ENCODE measurements at places on chromosomes 12 and 14. TPM values are rescaled to one million over a fixed set of nuclear protein-coding genes. Genes with fewer than 3 reads are reported as not detected.

The CAND1 gene
- total RNA-seq, result 53.5 TPM

GRCh38 chr12:52073531-52074381 lies 4.0 kb downstream of the ATG101 start:
- no peak for DNase-seq

GRCh38 chr12:82578725-82579124 lies 108.0 kb upstream of the TMTC2 start:
- no peak for DNase-seq

- no peak for DNase-seq
These were observed 65.3 kb upstream of the CDKN3 start for GRCh38 chr14:54331516-54331915.

DNA sequence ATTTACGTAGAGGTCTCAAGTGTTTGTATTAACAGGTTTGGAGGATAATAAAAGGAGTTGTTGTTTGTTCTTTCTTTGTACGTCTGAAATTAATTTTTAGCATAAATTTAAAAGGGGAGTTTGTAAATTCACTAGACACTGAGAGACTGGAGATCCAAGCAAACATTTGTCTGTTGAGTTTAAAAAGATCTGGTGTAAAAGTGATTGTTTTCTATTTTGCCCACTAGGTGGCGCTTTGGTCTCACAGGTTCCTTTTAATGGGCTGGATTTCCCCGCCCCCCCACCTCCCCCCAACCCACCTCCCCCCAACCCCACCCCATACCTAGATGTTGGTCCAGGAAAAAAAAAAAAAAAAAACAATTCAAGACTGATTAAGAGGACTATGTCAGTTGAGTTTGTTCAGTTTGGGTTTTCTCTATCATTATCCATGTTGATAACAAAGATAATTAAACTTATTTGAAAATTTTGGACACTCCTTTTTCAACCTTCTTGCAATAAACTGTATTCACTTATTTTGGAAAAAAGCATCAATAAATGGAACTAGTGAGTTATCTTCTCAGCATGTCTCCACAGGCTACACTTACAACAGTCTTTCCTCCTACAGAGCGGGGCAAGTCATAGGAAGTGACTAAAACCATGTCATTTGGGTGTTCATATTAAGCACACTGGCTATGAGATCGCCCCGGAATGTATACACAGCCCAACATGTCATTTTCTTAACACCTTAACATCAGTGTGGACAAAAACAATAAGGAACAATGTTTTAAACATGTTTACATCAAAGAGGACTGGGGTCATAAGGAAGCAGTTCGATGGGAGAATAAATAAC lies 841.1 kb downstream of the NRXN3 start:
- no peak for DNase-seq

The TSPAN11 gene
- total RNA-seq, result 31.1 TPM

DNA sequence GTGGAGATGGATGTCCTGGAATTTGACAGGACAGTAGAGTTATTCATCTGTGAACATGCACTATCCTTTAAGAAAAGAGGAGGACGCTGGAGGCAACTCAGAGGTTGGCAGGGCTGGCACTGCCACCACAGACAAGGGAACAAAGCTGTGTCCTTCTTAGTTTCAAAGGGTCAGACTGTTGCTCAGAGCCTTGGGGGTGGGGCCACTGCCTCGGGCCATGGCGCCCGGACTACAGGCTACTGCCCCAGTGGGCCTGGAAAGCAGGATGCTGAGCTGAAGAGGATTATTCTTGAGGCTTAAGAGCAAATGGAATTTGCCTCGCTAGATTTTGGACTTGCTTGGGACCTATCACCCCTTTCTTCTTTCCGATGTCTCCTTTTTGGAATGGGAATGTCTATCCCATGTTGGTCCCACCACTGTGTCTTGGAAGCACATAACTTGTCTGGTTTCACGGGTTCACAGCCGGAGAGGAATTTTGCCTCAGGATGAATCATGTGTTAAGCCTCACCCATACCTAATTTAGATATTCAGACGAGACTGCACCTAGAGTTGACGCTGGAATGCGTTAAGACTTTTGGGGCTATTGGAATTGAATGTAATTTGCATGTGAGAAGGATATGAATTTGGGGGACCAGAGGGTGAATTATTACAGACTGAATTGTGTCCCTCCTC lies 114.8 kb upstream of the RFLNA start:
- no peak for DNase-seq

The LRFN5 gene
- total RNA-seq, result 1.4 TPM

DNA sequence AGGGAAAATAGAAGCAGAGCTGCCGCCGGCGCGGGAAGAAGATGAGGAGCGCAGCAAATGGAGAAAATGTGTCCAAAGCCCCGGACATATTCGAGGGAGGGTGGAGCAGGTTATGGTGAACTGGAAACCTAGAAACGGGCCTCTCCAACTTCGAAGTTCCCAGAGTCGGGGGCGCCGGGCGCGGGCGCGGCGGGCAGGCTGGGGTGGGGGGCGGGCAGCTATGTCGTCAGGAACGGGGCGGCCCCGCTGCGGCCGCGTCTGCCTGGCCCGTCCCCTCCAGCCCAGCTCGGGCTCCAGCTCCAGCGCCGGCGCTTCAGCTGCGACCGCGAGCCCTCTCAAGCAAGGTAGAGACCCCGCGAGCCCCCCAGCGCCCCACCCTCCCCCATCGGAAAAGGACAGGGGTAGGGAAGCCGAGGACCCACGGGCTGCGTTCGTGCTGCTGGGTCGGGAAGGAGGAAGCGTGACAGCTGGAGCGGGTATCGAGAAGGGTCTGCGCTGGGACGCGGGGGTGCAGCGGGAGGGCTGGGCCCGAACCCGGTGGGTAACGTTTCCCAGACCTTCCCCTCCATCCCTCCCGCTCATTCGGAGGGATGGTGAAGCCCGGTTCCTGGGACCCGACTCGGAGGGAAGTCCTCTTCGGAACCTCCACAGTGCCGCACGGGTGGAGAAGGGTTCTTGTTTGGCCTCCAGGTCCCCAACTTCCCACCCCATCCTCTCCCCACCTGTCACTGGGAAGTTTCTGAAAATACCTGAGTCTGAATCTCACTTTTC lies 1.0 kb downstream of the DGKA start:
- DNase-seq, result no peak

DNA sequence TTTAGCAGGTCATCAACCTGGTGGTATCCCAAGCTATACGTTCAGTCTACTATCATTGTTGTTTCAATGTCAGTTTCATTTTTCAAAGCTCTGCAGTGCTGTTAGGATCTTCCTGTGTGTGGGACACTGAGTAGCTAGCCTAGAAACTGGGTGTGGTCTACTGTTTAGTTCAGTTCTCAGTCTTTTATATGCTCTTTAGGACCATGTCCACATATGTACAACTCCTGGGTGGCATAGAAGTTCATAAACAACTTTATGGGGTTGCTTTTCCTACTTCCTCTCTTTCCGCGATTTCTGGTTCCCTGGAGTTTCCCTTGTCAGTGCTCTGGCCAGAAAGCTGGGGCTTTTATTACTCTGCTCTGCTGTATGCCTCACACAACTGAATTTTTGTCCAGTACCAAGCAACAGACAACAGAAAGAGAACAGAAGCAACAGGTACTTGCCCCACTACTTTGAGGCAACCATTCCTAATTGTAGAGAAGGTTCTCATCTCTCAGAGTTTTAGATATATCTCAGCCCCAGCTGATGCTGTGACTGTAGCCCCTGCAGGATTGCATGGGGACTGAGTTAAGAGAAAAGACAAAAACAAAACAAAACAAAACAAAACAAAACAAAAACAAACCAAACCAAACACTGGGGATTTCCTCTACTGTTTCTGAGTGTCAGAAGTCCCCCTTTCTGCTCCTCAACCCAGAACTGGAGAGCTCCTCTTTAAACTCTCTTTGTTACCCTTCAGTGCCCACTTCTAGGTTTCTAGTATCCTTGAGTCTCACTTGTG lies 30.3 kb downstream of the MIS18BP1 start:
- DNase-seq, result no peak

- DNase-seq, result no peak
These were observed 2.8 kb downstream of the MBIP start for GRCh38 chr14:36317650-36318049.

The MAX gene
- total RNA-seq, result 64.3 TPM

- DNase-seq, result no peak
These were observed 57.7 kb downstream of the HMGA2 start for GRCh38 chr12:65881965-65882413.

DNA sequence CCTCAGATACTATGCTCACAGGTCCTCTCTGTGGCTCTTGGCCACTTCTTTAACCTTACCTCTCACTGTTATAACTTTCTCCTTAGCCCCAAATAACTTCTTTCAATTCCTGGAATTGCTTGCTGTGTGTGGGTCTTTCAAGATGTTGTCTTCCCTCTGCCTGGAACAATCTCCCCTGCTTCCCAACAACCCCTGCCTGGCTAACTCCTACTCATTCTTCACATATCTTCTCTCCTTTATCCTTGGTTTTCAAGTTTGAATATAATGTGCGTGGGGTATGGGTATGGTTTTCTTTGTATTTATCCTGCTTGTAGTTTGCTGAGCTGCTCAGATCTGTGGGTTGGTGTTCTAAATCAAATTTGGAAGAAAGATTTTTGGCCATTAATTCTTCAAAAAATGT lies 2.7 kb upstream of the WASHC3 start:
- no peak for DNase-seq

The RNF212B gene
- total RNA-seq, result not detected

- no peak for DNase-seq
These were observed 16.1 kb downstream of the WNK1 start for GRCh38 chr12:768434-768833.

- no peak for DNase-seq
These were observed 3.1 kb downstream of the HNF1A start for GRCh38 chr12:120981407-120981941.

GRCh38 chr12:24991209-24992049 lies 42.5 kb upstream of the BCAT1 start:
- DNase-seq, result peak; percentile 45

DNA sequence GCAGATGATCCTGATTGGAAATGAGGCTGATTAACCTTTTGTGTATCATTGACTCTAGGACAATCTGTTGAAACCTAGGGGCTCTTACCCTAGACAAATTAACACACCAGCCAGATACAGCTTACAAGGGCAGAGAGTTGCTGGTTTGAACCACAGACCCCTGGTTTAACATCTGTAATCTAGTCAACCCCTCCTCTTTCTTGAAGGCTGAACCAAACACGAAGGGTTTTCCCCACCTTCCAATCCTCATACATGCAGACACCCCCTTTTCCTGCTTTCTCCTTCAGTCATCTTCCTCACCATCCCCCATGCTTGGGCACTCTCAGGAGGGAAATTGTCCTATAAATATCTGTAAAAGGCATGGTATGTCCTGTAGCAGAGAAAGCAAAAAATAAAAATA lies 126.0 kb upstream of the HIF1A start:
- no peak for DNase-seq

GRCh38 chr14:94663965-94664704 lies 51.9 kb downstream of the SERPINA3 start:
- no peak for DNase-seq

The CCDC38 gene
- not detected for total RNA-seq

DNA sequence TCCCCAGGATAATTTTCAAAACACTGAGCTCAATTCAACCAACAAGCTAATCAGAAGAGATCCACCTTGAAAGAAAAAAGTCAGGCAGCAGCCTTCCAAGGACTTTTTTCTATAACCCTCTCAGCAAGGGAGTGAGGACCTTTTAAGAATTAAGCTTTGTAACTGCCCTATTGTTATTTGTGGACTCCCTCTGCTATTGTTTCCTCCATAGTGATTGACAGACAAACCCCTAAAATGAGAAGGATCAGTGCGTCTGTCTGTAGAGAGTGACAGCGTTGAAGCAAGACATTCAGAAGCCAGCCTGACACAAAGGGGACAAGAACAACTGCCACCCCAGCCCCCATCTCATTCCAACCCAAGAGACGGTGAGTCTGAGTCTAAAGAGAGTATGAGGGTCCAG lies 30.3 kb upstream of the BTG1 start:
- DNase-seq, result no peak

DNA sequence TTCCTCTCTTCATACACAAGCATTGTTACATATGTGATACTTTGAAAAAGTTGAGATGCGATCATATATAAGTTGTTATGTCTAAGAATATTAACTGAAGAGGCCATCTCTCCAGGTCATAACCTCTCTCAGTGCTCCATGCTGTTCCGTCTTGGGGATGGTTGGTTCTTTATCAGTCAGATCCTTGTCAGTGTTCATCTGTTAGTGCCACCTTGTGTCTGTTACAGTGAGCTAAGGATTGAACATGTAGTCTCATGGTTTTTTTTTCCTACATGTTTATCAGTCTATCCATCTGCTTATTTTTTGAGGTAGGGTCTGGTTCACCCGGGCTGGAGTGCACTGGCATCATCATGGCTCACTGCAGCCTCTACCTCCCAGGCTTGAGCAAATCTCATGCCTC lies 30.5 kb downstream of the EP400 start:
- no peak for DNase-seq

DNA sequence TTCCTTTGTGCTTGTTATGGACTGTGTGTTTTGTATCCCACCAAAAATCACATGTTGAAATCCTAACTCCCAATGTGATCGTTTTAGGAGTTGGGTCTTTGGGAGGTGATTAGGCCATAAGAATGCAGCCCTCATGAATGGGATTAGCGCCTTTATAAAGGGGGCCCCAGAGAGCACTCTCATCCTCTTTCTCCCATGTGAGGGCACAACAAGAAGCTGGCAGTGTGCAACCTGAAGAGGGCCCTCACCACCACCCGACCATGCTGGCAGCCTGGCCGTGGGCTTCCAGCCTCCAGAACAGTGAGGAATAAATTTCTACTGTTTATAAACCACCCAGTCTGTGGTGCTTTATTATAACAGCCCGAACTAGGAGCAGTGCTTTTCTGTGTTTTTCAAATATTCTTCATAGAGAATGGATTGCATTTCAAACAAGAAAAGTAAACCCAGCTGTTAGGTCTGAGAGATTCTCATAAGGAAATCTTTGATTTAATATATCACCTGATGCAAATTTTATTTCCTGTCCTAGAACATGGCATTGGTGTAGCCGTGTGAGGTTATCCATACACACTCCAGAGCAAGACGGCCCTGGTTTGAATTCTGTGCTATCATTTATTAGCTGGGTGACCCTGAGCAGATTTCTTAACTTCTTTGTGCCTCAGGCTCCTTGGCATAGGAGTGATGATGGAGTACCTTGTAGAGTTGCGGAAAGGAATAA lies 27.8 kb downstream of the HSPB8 start:
- DNase-seq, result no peak

DNA sequence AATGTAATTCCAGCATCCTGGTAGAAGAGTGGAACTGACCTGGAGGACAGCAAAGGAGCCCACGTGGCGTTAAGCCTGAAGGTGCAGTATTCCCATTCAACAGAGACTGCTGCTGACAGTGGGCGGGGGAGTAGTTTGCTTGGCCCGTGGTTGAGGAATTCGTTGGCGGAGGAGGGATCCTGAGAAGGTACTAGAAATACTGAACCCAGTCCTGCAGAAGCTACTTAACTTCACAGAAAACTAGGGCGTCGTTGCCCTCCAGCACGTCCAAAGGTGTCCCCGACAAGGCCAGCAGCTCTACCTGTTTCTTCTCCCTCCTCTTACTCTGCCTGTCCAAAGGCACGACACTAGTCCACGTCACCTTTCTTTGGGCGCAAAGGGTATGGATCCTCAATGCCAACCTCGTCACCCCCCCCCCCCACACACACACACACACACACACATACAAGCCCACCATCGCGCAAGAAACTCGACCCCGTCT lies 303 bp downstream of the PUS7L start:
- DNase-seq, result no peak

GRCh38 chr12:53561590-53561953 lies 54.3 kb upstream of the NPFF start:
- DNase-seq, result peak; percentile 81

Data from glomerular endothelial cell (primary cell).